ENCODE measurements at places on chromosomes 5 and 9.

DNA sequence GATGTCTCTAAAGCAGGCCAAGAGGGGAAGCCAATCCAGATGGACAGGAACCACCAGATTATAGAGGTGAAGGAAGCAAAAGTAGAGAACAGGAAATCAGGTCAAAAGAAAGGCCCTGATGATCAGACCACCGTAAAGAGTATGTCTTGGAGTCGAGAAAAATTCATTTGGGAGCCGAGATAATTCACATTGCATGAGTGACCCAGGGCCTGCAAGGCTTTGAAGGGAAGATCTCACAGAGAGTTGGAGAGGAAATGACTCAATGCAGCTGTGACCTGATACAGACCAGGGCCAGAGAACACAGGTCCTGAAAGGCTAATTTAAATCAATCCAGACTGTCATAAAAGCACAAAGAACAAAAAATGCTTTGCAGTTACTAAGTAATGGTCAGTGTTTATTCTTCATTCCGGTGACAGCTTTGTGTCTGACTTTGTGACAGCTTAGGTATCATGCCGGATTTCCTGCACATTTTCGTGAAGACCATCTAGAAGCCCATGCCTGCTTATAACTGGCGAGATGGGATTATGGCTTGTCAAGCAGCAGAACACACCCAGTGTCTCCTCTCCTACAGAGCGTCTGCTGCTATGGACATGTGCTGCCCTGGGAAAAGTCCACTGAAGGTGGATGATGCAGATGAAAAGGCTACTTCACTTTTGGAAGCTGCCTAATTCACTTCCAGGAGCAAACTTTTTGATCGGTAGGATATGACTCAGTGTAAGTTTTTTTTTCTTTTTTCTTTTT, 5.8 kb upstream of the ACTBL2 start:
- DNase-seq: no peak

GRCh38 chr5:179265514-179266290, 79.6 kb downstream of the ADAMTS2 start:
- no peak for DNase-seq

- no peak for DNase-seq
Measured at GRCh38 chr9:93461821-93462220, 8.4 kb upstream of the FAM120AOS start.

GRCh38 chr5:135605221-135605620, 26.4 kb upstream of the CXCL14 start:
- DNase-seq: no peak

- DNase-seq: no peak
Measured at GRCh38 chr5:116394186-116394867, 180.3 kb downstream of the SEMA6A start.

GRCh38 chr5:79684782-79685181, 4.9 kb upstream of the CMYA5 start:
- no peak for DNase-seq

DNA sequence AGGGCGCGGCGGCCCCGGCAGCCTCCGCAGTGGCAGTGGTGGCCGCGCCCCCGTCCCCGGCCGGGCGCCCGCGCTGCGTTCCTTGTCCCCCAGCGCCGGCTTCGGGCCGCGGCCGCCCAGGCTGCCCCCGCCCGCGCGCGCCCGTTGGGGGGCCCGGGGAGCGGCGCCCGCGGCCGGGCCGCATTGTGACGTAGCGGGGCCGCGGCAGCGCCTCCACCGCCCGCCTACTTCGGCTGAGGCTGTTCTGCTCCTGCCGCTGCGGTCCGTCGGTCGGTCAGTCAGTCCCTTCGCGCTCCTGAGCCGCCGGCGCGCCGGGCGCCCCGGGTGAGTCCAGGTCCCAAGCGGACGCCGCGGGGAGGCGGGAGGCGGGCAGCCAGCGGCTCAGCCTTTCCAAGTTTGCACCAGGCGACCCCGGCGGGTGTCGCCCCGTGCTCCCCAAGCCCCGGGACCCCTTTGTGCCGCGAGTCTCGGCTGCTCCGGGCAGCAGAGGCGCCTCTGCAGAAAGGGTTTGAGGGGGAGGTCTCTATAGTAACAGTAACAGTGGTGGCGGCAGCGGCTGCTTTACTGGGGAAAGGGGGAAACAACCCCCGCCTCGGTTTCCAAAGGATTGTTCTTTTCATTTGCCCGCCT, at the start of gene SNCAIP:
Gene SNCAIP (plus strand): TSS at position 277 of the 630 bp plus-strand sequence. CDS start 78,898 bp downstream, outside the sequence.
- peak; percentile 24 for DNase-seq

- no peak for DNase-seq
Measured at GRCh38 chr9:134055981-134056461, 11.8 kb downstream of the BRD3 start.

GRCh38 chr9:108933231-108933717, 650 bp downstream of the ELP1 start:
- DNase-seq: no peak

- no peak for DNase-seq
Measured at GRCh38 chr5:3187771-3188425, 407.7 kb upstream of the IRX1 start.

GRCh38 chr9:114412048-114412683, 24.4 kb upstream of the AKNA start:
- no peak for DNase-seq

DNA sequence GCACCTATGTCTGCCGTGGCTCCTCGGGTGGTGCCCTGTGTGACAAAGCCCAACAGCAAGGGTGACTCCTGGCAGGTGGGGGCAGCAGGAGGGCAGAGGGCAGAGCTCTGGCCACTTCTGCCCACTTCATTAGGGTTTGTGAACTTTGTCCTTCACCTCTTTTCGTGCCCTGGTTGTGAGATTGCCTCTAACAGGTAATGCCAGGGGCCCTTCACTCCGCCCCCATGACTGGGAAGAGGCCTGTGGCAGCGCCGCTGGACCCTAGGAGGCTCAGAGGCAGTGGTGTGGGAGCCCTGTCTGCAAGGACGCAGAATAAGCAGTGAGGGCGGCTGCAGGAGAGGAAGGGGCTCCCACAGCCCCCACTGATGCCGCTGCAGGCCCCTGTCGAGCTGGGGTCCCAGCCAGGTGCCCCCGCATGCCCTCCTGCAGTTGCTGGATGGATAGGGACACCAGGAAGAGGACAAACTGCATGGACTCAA, 108.7 kb upstream of the LMX1B start:
- no peak for DNase-seq

DNA sequence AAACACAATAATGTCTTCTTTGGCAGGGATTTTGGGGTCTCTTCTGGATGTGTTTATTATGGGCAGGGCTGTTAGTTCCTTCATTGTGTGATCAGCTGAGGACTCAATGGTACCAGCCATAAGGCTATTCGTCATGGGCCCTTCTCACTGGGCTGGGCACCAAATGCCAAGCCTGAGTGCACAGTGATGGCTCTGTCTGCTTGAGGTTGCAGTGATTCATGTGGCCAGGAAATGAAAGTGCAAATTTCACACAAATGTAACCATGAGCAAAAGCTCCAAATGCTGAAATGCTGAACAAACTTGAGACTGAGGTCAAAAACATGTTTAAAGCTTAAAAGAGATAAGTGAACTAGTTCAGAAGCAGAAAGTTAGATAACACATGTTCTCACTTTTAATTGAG, 191.0 kb downstream of the TARS1 start:
- DNase-seq: no peak

- no peak for DNase-seq
Measured at GRCh38 chr9:133103183-133103986, 17.7 kb downstream of the RALGDS start.

GRCh38 chr5:140327589-140327988, 18.8 kb downstream of the HBEGF start:
- no peak for DNase-seq

- DNase-seq: no peak
Measured at GRCh38 chr9:104826911-104827310, 63.0 kb downstream of the NIPSNAP3B start.

DNA sequence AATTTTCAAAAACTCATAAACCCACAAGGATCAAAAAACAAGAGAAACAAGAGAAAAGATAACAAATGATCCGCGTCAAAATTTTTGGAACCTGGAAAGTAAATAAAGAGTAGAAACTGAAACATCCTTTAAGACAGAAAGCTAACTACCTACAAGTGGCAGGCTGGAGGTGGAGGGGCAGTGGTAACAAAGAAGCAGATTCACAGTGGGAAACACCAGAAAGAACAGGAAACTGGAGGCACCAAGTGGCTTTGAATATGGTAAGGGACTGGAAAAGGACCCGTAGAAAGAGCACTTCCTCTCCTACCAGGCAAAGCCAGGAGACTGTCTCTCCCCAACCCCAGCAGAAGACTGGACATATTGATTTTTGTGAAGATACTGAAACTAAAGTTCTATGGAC, 100.6 kb upstream of the TARS1 start:
- no peak for DNase-seq

GRCh38 chr5:77171141-77171910, 39.2 kb upstream of the PDE8B start:
- DNase-seq: no peak

- no peak for DNase-seq
Measured at GRCh38 chr5:39175273-39175955, 43.9 kb downstream of the FYB1 start.

- no peak for DNase-seq
Measured at GRCh38 chr9:129981180-129981907, 61.6 kb downstream of the FNBP1 start.

GRCh38 chr9:72721067-72721466, 199.7 kb downstream of the TMC1 start:
- DNase-seq: no peak
